ENCODE measurements at places on chromosomes 12 and 14.

DNA sequence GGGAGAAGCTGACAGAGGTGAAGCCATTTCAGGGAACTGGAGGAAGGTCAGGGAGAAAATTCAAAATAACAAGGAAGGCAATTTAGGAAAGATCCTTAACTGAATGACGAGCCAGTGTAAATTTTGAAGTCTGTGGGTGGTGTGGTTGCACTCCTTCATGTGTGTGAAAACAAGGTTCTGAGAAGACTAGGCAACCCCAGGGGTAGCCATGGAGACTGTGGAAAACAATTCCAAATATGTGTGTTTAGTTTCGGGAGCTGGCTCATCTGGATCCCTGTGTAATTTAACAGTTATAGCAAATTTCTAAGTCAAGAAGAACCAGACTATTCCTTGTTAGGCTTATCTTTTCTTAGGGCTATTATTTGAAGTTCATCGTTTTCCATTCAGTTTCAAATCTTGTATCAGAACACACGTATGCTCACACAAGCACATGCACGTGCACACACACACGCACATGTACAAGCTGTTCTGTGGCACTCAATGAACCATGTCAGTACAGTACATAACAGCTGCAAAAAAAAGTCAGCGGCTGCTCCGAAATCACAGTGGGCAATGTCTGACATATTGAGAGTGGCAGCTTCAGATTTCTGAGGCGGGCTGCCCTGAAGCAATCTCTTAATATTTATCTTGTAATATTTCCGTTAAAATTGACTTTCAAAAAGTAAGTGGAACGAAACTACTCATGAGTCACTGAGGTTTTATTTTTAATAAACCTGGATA, 411.2 kb downstream of the AEBP2 start:
- DNase-seq: no peak

DNA sequence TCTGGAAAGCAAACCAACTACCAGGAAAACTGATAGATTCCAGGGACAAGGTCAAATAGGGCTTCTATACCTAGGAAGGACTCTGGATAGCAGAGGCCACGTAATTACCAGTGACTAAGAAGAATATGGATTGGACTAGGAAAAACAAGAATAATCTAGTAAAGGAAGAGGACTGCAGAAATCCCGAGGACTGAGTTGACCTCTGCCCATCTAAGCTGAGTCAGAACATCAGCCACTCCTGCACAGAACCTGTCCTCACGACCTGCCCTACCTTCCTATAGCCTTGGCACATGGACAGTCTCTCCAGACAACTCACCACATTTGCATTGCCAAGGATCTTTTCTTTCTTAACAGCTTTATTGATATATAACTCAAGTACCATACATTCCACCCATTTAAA, 2.3 kb downstream of the OR6J1 start:
- no peak for DNase-seq

DNA sequence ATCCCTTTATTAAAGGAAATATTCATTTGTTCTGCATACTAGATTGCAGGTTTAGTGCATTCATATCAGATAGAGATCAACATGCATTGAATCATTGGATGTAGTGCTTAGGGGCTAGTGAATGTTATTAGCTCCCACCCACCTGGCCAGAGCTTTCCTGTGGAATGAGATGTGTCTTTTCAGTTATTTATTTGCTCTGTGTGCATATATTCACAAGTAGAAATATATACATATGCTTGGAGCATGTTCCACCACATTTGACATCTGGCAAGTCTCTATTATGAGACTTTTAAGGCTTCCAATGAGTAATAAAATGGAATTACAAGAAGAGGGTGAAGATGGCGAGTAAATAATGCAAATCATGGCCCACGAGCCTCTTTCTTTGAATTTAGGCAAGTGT, 180.0 kb upstream of the LMO3 start:
- no peak for DNase-seq

- no peak for DNase-seq
These were observed 313.2 kb downstream of the ATP23 start for GRCh38 chr12:58254463-58255100.

DNA sequence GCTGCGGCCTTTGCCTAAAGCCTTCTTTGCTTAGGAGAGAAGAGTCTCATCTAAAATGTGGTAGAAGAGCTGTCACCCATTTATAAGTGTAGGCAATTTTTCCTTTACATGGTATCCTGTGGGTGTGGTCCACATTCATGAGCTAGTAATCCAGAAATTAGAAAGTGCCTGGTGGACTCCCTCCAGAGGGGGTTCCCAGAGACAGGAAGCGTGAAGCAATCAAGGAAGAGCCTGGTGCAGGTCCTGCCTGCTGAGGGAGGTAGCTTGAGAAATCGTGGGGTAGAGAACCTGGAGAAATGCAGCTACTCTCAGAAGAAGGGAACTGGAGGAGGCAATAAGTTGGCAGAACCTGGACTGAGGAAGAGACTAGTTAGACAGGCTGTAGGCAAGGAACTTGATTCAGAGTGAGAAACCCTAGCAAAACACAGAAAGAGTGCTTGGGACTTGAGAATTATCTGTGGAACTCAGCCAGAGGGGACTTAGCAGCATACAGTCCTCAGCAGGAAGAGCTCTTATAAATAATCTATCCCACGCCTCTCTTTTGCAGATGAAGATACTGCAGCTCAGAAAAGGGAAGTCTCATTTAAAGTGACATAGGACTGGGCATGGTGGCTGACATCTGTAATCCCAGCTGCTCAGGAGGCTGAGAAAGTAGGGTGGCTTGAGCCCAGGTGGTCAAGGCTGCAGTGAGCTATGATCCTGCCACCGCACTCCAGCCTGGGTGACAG, 182.4 kb upstream of the CCND2 start:
- DNase-seq: no peak

DNA sequence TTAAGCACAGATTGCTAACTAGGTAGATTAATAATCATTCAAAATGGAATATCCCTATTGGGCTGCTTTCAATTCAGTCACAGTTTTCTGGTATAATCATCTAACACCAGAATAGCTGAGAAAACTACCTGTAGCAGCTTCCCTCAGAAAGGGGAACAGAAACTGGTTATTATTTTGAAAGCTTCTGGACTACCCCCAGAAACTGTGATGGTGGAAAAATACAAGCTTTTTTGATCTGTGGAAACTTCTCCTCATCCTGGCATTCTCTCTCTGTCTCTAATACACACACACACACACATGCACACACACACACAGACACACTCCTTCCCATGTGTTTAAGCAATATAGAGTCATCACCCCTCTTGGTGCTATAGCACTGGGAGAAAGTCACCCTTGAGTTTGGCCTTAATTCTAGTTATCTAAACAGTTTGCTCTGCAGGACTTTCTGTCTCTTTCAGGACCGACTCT, 251.5 kb upstream of the LMO3 start:
- no peak for DNase-seq

All from HT-29 (cell line).